ENCODE measurements at places on chromosomes 3 and 15.
A peak's percentile ranks its signal among the peaks of the same experiment; 100 is the strongest.

DNA sequence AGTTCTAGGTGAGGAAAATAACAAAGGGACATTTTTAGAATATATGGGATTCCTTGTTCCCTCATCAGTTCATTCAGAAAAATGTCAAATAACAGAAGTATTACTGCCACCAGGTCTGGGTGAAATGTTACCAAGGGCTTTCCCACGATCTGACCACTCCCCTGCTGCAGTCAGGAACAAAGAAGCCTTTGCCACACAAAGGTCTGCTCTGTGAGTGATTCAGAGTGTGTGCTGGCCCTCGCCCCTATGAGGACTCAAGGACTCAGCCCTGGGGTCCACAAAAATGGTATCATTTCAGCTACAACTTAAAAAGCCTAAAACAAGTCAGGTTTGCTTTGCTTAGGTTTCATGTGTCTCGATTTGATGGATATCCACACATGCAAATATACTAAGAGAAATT, 5.0 kb downstream of the MKRN3 start:
- DNase-seq: no peak

- DNase-seq: no peak
Measured at GRCh38 chr3:95399585-95399984, 1336.7 kb downstream of the NSUN3 start.

GRCh38 chr15:38391191-38391590, 62.7 kb upstream of the FAM98B start:
- DNase-seq: no peak

DNA sequence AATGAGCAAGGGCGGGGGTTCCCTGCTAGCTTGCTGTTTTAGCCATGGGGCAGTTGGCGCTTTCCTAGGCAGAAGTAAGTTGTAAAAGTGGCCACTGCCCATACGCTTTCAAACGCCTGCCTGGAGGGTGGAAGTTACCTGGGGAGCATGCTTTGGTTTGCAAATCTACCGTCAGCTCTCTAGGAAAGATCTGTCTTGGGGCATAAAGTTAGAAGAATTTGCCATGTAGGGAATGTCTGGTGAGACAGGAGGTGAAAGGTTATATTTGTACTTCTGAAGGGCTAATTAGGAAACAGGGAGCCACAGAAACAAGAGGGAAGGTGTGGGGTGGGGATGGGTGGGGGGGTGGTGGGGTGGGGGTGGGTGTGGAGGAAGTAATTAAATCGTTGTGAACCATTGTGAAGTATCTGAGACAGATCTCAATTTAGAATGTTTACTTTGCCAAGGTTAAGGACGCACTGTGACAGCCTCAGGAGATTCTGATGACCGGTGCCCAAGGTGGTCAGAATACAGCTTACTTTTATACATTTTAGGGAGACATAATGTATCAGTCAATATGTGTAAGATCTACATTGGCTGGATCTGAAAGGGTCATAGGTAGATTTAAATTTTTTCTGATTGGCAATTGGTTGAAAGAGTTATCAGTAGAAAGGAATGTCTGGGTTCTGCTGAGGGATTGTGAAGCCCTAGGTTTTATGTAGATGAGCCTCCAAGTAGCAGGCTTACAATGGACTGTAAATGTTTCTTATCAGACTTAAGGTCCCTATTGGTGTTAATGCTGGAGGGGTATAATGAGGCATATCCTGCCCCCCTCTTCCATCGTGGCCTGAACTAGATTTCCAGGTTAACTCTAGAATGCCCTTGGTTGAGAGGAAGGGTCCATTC, 62.0 kb upstream of the GCNT3 start:
- DNase-seq: no peak

DNA sequence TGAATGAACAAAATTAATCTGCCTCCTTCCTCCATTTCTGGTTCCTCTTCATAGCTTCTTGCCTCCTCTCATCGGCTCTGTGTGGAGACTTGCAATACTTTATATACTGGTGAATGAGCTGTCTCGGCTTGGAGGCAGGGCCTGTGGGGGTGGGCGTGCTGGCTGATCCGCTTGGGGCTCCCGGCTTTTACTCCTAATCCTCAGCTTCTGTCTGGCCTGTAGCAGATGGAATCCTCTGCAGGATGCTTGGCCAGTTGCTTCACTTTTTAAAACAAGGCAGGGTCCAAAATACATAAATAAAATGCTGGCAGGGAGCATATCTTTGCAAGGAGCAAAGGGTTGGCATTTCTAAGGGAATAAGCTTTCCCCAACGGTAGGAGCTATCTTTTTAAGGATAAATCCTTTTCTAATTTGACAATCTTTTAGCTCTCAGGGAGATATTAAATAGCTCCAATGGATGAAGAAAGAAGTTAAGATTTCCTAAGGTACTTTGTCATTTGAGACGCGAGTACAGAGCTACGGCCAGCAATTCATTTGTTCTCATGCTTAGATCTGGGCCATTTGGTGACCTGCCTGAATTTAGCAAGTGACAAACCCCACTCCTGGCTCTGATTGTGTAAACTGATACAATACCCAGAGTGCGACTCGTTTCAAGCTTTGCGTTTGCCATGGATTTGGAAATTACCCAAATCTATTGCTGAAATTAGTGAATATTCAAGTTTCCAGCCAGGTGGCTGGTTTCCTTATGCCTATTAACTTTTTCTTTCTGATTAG, 18.9 kb downstream of the SV2B start:
- no peak for DNase-seq

DNA sequence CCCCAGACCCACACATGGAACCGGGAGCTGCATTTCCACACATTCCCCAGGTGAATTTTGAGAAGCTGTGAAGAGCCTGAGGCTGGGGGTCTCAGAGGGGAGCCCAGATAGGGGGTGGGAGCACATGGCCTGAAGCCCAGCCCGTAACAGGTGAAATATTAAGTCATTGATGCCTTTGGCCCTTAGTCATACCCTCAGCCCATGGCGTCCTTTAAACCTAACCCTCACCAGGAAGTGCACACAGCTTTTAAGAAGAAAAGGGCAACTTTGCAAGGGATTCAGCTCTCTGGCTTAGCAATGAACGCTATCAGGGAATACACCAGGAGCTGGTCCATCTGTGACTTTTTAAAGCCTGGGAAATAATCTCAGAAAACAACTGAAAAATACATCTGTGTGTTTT, 40.6 kb downstream of the WNT7A start:
- DNase-seq: no peak

- no peak for DNase-seq
Measured at GRCh38 chr15:64856429-64857145, 14.9 kb downstream of the PLEKHO2 start.

- peak; percentile 78 for DNase-seq
Measured at GRCh38 chr15:56468401-56468800, 3.5 kb upstream of the MNS1 start.

DNA sequence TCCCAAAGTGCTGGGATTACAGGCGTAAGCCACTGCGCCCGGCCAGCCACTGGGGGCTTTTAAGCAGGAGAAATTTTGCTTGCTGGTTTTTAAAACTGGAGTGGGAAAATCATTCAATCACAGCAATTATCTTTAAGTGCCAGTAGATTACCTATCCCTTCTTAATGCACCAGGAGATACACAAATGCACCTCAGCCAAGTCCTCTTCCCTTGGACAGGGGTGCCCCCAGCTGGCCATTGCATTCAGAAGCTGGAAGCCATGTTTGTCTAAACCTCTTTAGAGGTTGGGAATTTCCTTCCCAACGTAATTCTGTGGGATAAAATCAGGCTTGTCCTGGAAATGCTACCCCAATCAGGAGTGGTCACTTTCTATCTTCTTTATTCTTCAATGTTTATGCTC, 26.6 kb downstream of the MIX23 start:
- DNase-seq: peak; percentile 13

DNA sequence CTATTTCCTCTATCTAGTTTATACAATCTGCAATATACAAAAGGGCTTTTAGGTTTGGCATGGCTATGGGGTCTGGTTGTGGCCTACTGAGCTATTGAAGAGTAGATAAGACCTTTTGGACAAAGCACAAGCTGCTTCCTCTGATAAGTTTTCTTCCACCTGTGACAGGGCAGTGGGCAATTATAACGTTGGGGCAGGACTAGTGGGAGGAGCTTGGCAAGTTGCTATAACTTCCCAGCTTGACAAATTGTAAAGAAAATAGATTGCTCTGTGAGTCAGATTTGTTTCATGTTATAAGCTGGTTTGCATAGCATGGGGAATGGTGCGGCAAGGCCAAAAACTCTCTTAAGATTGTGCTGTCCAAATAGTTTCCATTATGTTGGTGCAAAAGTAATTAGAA, 64.9 kb downstream of the SLC7A14 start:
- DNase-seq: no peak
